NCI-H526 (cell line): ENCODE measurements at places on chromosomes 2 and 18.
A peak's percentile ranks its signal among the peaks of the same experiment; 100 is the strongest.

GRCh38 chr2:219877728-219878127 is 250.3 kb downstream of the SLC4A3 start:
- DNase-seq: no peak

DNA sequence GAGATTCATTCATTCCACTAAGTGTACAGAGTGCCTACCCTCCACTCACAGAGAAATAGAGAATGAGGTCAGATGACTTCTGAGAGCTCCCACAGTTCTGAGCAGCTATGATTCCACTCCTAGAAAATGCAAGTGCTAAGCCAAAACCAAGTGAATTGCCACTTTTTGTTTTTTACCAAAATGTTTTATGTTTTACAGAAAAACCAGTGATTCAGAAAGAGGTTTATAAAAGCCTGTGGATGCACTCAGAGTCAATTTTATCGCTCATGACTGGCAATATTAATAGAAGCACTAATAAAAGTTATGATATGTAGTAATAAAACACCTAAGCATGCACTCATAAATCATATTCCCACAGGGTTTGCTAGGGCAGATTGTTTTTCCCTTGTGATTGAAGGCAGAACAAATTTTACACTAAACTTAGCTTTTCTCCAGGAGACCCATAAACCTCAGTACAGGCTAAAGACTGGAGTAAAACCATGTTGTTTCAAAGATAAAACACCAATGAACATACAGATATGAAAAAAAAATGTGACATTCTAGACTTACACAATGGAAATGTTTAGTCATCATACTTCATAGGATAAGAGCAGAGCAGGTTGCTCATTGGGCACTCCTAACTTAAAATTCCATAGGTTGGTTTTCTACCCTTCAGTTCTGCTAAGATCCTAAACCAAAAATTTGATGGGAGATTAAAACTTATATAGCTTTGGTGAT is 67.5 kb downstream of the PDK1 start:
- DNase-seq: no peak

- DNase-seq: no peak
Measured at GRCh38 chr18:79947054-79947755, 4.2 kb downstream of the SLC66A2 start.

GRCh38 chr18:62721839-62722795 is 6.8 kb downstream of the PHLPP1 start:
- DNase-seq: peak; percentile 35

- peak; percentile 38 for DNase-seq
Measured at GRCh38 chr2:101149241-101150192, 1.7 kb downstream of the TBC1D8 start.

DNA sequence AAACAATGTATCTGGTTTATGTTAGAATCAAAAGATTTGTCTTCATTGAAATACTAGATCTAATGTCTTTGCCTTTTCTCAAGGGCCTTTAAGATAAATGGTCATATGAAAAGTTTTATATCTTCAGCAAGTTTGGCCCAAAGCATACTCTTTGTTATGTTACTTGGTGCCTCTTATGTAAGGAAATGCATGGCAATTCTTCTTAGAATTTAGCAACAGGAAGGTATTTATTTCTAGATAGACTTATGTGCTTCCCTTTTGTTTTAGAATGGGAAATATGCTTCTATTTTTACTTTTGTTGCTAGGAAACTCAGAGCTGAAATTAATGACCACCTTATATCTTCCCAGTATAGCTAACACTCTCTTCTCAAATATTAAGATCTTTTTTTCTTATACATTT is 117.4 kb upstream of the DLX2 start:
- DNase-seq: no peak

GRCh38 chr2:186575302-186575701 is 14.6 kb upstream of the ITGAV start:
- DNase-seq: no peak

DNA sequence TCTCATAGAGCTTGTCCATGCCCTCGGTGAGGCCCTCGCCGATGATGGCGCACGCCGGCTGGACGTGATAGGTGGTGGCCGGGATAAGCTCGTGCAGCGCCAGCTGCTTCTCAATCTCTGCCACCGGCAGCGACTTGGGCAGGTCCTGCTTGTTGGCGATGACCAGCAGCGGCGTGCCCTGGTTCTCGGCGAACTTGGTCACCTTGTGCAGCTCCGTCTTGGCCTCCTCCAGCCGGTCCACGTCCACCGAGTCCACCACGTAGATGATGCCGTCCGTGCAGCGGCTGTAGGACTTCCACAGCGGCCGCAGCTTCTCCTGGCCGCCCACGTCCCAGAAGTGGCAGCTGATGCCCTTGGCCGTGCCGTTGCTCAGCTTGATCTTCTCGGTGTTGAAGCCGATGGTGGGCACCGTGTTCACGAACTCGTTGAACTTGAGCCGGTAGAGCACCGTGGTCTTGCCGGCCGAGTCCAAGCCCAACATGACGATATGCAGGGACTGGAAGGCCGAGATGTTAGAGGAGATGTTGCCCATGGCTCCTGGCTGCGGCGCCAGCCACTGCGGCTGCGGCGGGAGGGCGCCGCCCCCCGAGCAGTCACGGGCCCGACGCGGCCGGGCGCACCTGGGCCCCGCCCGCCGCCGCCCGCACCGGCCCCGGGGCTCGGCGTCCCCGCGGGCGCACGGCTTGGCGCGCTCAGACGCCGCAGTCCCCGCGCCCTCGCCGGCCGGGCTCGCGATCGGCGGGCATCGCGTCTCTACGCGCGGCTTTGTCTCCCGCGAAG is 636 bp downstream of the ARL4C start:
- DNase-seq: peak; percentile 47

- DNase-seq: no peak
Measured at GRCh38 chr2:230968921-230969658, 26.8 kb upstream of the SPATA3 start.
